ENCODE measurements at places on chromosomes 5 and 9. TPM values are rescaled to one million over a fixed set of nuclear protein-coding genes. Genes with fewer than 3 reads are reported as not detected.

- H3K4me1 ChIP-seq, result no peaks in the 10 kb centered on the region
- no peak overlapping the region for H3K4me3 ChIP-seq
- H3K27me3 ChIP-seq, result no peaks in the 10 kb centered on the region
- no peaks in the 10 kb centered on the region for H3K36me3 ChIP-seq
- no peak for DNase-seq
Observed at GRCh38 chr9:77424993-77425392, 223.1 kb downstream of the GNA14 start.

DNA sequence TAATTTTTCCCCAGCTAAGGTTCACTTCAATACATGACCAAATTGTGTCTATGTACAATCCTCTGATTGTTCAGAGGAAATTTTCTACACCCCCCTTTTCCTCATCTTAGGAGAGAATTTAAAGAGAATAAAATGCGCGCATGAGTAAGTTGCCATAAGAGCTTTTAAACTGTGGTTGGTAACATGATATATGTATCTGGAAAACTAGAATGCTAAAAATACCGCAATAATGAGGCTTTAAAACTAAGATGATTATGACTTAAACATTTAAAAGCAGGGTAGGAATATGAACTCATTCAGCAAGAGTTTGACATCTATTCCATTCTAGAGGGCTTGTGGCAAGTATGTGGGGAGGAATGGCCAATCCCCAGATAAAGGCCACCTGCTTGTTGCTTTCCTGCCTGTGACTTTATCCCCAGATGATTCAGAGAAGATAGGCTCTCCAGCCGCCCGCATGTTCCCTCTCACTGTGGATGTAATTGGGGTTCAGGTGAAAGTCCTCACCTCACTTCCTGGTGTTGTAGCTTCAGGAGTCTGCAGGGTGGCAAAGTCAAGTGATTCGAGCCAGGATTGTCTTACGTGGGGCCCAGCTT is 26.5 kb upstream of the BASP1 start:
- no peaks in the 10 kb centered on the region for H3K4me1 ChIP-seq
- no peaks in the 10 kb centered on the region for H3K27me3 ChIP-seq
- H3K4me3 ChIP-seq, result no peak overlapping the region
- no peaks in the 10 kb centered on the region for H3K36me3 ChIP-seq
- no peak overlapping the region for H3K27ac ChIP-seq
- DNase-seq, result no peak

DNA sequence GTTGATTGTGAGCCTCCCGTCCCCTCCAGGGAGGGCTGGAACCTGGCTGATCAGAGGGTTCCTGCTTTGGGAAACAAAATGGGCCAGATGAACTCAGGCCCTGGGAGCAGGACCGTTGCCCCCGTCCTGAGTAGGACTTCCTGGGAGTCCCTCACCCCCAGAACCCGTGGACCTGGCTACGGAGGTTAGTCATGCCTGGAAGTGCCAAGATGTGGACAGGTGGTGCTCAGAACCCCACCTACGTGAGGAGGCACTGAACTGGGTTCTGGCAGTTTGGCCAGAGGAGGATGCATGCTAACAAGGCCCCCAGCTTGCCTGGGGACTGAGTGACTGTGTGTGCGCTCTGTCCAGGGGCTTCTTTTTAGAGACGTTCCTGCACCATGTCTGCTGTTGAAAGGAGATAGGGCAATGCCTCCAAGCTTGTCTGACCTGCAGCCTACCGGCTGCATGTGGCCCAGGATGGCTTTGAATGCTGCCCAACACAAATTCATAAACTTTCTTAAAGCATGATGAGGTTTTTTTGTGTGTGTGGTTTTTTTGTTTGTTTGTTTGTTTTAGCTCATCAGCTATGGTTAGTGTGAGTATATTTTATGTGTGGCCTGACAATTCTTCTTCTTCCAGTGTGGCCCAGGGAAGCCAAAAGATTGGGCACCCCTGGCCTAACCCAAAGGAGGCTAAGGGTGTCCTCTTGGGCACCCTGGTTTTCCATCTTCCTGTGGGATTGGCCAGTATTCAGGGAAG is 1.8 kb upstream of the DAB2IP start:
- no peaks in the 10 kb centered on the region for H3K36me3 ChIP-seq
- H3K4me3 ChIP-seq, result no peak overlapping the region
- H3K27ac ChIP-seq, result no peak overlapping the region
- peaks cover 20% of the 10 kb centered on the region for H3K27me3 ChIP-seq

DNA sequence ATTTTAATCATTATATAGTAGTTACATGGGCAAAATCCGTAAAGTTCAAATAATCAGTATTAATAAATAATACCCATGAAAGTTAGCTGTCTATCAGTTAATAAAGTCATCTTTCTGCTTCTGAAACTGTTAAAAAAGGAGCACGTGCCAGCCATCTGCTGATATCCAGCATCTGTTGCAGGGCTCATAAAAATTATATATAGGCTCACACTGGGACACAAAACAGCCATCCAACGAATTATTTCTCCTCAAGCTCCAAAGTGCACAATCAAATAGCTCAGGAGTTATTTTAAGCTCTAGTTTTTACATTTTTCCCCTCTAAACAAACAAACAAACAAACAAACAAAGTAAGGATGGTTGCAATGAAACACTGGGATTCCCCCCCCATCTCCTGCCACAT is 48.3 kb downstream of the MRPS27 start:
- H3K27ac ChIP-seq, result no peak overlapping the region
- DNase-seq, result no peak
- no peak overlapping the region for H3K4me3 ChIP-seq

GRCh38 chr5:125835293-125836172 is 587.7 kb upstream of the GRAMD2B start:
- H3K4me3 ChIP-seq, result no peak overlapping the region
- DNase-seq, result no peak
- no peaks in the 10 kb centered on the region for H3K36me3 ChIP-seq
- no peak overlapping the region for H3K27ac ChIP-seq

DNA sequence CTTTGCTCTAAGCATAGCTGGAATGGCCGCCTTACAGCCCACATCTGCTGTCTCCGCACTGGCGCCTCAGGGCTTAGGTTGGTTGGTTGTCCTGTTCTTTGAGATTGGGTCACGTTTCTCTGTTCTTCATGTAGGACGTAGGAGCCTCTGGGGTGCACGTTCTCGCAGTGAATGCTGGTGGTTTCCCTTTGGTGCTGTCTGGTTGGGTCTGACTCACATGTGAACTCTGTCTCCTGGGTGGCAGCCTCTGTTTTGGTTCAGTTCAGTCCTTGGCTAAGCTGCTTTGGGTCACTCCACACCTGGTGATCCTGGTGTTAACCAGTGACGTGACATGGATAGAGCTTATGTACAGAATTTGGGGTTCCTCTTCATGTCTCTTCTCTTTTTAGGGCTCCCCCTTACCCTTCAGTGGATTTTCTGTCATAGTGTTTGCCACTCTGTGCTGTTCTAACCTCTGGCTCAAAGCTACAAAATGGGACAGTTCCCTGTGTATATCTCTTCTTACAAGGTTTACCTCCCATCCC is 12.6 kb upstream of the LPCAT1 start:
- no peaks in the 10 kb centered on the region for H3K27me3 ChIP-seq
- H3K4me1 ChIP-seq, result peaks cover 9% of the 10 kb centered on the region
- H3K27ac ChIP-seq, result peak overlapping the region; percentile 54
- DNase-seq, result peak; percentile 72
- peak overlapping the region; percentile 41 for H3K4me3 ChIP-seq
- H3K36me3 ChIP-seq, result no peaks in the 10 kb centered on the region

DNA sequence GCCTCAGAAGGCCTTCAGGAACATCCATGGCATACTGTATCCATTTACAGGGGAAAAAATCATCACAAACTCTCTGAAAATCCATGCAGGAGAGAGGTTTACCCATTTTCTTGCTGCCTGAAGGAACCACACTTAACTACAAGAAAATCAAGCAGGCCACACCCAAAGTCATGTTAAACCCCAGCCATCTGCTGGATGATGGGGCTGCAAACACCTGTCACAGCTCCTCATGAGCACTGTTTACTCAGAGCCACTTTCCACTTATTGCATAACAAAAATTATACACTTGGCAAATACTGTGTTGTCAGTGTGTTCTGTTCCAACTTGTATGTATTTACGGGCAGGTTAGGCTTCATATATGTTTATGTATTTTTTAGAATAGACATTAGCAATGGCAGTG is 35.8 kb downstream of the PPIC start:
- DNase-seq, result no peak
- H3K4me3 ChIP-seq, result no peak overlapping the region
- H3K4me1 ChIP-seq, result no peaks in the 10 kb centered on the region
- no peak overlapping the region for H3K27ac ChIP-seq
- no peaks in the 10 kb centered on the region for H3K27me3 ChIP-seq
- no peaks in the 10 kb centered on the region for H3K36me3 ChIP-seq

DNA sequence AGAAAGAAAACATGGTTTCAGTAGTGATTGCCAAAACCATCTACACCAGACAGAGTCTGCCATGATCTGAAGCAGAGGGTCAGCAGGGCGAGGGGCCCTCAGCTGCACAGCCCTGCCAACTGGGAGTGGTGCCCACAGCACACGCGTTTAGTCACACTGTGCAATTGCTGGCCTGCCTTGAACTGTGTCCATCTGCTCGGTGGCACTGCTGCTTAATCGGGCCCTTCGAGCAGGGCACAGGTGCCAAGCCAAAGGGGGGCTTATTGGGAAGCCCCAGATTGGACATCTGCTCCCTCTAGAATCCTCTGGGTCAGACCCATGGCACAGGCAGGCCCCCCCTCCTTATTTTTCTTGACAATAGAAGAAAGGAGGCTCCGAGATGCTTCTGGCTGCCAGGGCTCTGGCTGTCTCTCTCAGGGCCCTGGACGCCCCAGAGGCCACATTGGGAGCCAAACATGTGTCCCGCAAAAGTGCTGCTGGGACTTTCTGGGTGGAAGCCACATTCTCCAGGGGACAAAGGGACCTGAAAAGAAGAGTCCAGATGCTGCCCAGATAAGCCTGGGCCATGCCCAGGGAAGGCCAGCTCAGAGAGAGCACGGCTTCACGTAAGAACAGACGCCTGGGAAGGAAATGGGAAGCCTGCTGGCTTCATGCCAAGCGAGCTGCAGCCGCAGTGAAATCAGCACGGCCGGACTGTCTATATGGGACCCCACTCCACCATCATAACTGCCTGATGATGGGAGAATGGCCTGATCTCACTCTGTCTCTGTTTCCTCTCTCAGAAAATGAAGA is 349.2 kb downstream of the GADD45G start:
- H3K27ac ChIP-seq, result no peak overlapping the region
- no peaks in the 10 kb centered on the region for H3K36me3 ChIP-seq
- no peaks in the 10 kb centered on the region for H3K4me1 ChIP-seq
- no peak for DNase-seq
- no peak overlapping the region for H3K4me3 ChIP-seq

- no peak overlapping the region for H3K4me3 ChIP-seq
- no peaks in the 10 kb centered on the region for H3K27me3 ChIP-seq
- H3K36me3 ChIP-seq, result peaks cover 24% of the 10 kb centered on the region
- no peak for DNase-seq
Observed at GRCh38 chr5:177334781-177335700, 16.4 kb downstream of the LMAN2 start.

GRCh38 chr9:127176631-127177030 is 54.2 kb upstream of the ANGPTL2 start:
- H3K4me1 ChIP-seq, result peaks cover 10% of the 10 kb centered on the region
- no peak overlapping the region for H3K27ac ChIP-seq
- no peaks in the 10 kb centered on the region for H3K27me3 ChIP-seq
- no peak for DNase-seq
- no peak overlapping the region for H3K4me3 ChIP-seq

DNA sequence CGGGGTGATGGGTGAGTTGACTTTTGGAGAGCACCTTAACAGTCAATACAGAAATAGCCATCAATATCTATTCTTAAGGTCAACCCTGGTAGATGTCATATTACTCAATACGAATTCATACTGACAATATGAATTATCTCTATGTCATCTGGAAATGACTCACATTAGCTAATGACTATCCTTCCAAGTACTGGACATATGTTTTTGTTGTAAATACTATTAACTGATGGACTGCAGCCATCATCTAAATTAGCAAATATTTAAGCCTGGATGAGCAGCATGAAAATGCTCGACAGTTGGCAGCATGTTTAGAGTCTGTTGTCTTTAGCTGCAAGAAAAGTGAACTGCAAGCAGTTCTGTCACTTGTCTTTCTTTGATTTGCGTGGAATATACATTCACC is 19.6 kb upstream of the ISOC1 start:
- no peaks in the 10 kb centered on the region for H3K27me3 ChIP-seq
- H3K27ac ChIP-seq, result no peak overlapping the region
- H3K4me3 ChIP-seq, result no peak overlapping the region

DNA sequence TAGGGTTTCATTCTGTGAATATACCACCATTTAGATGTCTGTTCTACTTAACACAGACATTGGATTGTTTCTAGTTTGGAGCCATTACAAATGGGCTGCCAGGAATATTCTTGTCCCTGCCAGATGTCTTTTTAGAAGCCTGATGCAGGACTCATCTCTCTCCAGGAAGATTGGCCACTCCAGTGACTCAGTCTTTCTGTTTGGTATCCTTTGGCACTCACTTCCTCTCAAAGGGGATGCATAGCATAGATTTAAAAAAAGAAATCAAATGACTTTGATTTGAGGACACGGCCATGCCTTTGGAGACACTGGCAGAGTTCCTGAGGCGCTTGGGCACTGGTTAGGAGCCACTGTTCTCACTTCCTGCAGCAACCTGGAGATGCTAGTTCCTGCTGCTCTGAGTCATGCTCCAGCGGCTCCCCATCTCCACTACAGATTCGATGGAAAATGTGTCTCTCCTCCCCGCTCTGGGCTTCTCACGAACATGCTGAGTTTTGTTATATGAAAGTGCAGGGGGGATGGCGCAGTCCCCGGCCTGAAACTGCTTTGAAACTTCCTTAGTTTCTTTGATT is 3.5 kb upstream of the ZNF366 start:
- H3K27me3 ChIP-seq, result no peaks in the 10 kb centered on the region
- H3K4me1 ChIP-seq, result peaks cover 45% of the 10 kb centered on the region

GRCh38 chr5:68418201-68418600 is 202.6 kb downstream of the PIK3R1 start:
- H3K4me3 ChIP-seq, result no peak overlapping the region
- no peaks in the 10 kb centered on the region for H3K36me3 ChIP-seq
- peaks cover 3% of the 10 kb centered on the region for H3K4me1 ChIP-seq
- H3K27ac ChIP-seq, result no peak overlapping the region
- H3K27me3 ChIP-seq, result no peaks in the 10 kb centered on the region

DNA sequence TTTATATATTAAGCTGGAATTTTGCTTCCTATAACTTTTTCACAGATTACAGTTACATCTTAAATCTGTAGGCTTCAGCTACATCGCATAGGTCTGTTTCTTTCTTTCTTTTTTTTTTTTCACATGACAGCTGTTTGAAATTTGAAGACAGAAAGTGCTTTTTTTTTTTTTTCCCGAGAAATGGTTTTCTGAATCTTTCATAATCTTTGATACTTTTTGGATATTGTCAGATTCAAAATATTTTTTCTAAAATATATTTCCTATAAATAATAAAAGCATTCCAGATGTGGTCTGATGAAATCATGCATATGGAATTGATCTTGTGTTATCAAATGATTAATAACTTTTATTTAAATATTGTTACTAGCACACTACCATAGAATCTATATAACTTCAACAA is 212.2 kb downstream of the TAF11L14 start:
- no peaks in the 10 kb centered on the region for H3K27me3 ChIP-seq
- no peak overlapping the region for H3K4me3 ChIP-seq
- no peaks in the 10 kb centered on the region for H3K4me1 ChIP-seq
- no peak overlapping the region for H3K27ac ChIP-seq

The C9orf78 gene
- total RNA-seq, result 23.0 TPM

The INSL4 gene
- total RNA-seq, result not detected

The DMRTA1 gene
- not detected for total RNA-seq

The SOX30 gene
- total RNA-seq, result 0.11 TPM

The SNCAIP gene
- total RNA-seq, result 0.31 TPM
